ENCODE measurements at places on chromosomes 3 and 15.

DNA sequence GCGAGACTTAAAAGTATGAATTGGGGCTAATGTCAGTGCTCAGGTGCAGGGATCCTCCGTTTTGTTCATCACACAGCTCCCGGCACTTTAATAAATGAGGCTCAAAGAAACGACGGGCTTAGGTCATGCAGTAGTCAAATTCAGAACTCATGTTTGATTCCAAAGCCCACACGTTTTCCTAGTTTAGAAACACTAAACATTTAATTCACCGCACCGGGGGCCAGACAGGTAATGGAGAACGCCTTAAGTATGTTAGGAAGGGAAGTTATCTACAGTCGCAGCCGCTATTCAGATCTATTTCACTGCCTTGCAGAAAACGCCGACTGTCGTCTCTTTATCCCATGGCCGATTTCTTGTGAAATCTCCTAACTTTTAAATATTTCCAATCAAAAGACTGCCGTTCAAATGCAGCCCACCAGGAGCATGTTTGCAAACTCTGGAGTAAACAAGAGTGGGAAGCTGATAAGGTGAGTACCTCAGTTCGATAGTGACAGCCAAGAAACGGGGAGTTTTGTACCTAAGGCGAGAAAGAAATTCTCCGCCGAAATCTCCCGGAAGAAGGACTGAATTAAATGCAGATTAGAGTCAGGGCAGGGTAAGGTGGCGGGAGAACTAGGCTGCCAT lies 569 bp downstream of the HIGD2B start:
- DNase-seq, result no peak

GRCh38 chr3:73602170-73602569 lies 22.6 kb downstream of the PDZRN3 start:
- DNase-seq, result peak; percentile 93

DNA sequence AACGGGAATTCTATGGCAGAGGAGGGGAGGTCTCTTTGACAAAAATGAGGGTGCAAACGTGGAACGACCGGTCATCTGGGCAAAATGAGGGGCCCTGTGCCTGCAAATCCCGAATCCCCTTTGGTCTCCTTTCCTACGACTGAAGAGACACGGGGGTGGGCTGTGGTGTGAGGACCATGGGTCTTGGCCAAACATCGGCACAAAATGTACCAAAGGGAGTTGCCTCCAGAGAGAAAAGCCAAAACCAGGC lies 498 bp downstream of the ZNF280D start:
- no peak for DNase-seq

DNA sequence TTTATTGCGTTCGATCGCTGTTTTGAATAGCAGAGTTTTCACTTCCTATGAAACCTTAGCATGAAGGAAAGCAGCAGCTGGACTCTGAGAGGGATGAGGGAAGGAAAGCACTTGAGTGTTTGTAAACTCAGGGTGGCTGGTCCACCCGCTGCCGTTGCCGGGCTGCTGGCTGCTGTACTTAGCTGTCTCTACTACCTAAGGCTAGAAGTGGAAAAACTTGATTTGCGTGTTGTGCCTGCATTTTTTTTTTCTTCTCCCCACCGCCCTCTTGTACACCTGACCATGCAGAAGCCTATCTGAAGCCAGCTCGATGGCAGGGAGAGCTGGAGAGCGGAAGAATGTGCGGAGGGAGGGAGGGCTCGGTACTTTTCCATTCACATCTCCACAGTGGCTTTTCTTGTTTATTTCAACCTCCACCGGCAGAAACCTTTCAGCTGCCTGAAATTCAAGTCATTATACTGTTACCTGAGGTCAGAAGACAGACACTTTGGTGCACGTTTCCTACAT lies 4.8 kb upstream of the BCL6 start:
- DNase-seq, result no peak

GRCh38 chr15:67510597-67511190 lies 10.2 kb upstream of the C15orf61 start:
- DNase-seq, result peak; percentile 79

GRCh38 chr3:105195260-105195659 lies 171.4 kb upstream of the ALCAM start:
- DNase-seq, result peak; percentile 58

DNA sequence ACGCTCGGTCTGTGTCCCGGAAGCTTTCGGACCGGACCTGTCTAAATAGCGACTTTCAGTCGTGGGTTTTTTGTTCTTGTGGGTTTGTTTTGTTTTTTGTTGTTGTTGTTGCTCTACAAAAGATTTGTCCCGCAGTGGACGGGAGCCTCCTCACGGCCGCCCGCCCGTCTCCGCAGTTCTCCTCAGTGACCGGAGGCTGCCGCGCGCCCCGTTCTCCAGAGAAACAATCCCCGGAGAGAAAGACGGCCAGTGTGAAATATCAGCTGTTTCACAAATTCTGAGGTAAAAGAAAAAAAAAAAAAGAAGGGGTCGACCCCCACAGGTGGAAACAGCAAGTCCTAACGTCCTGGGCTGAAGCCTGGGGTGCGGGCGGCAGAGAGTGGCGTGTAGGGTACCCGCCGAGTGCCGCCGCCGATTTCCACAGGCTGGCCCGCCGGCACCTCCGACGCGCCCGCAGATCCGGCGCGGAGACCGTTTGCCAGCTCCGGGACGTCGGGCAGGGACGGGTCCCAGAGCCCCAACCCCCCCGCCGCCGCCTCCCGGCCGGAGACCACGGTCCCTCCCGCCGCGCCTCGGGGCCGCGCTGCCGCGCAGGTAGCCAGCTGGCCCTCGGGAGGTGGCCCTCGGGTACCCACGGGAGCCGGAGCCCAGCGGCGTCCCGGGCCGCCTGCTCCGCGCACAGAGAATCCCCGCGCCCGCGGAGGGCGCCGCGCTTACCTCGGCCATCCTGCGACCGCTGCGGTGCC lies 478 bp downstream of the BNC1 start:
- no peak for DNase-seq

- no peak for DNase-seq
Observed at GRCh38 chr3:130470126-130470525, 46.9 kb upstream of the COL6A6 start.
